ENCODE measurements at places on chromosomes 4 and X. TPM values are rescaled to one million over a fixed set of nuclear protein-coding genes. Genes with fewer than 3 reads are reported as not detected.

The PPP4R3C gene
- total RNA-seq: not detected

The ASB9 gene
- total RNA-seq: 26.5 TPM

The SLC9A7 gene
- total RNA-seq: 8.3 TPM

The FAM53A gene
- total RNA-seq: 1.00 TPM

The PAGE2 gene
- total RNA-seq: not detected

The DMRTC1B gene
- 0.17 TPM for total RNA-seq

The BGN gene
- total RNA-seq: not detected

The IQCM gene
- total RNA-seq: not detected

The DDX53 gene
- not detected for total RNA-seq

The CPLX1 gene
- 0.64 TPM for total RNA-seq

The CTAG1A gene
- not detected for total RNA-seq

The GAR1 gene
- total RNA-seq: 40.3 TPM

The CYTL1 gene
- not detected for total RNA-seq

The GPR34 gene
- not detected for total RNA-seq

The CT45A2 gene
- not detected for total RNA-seq

The ATP10D gene
- 2.4 TPM for total RNA-seq

The SULT1B1 gene
- total RNA-seq: 0.01 TPM

Data from A549 treated with AZD2906 at 1 μM for 4 hours (cell line).